Skin of body (tissue), 3 donors: ENCODE measurements at places on chromosomes 5 and 9. TPM values are rescaled to one million over a fixed set of nuclear protein-coding genes. Genes with fewer than 3 reads are reported as not detected.

DNA sequence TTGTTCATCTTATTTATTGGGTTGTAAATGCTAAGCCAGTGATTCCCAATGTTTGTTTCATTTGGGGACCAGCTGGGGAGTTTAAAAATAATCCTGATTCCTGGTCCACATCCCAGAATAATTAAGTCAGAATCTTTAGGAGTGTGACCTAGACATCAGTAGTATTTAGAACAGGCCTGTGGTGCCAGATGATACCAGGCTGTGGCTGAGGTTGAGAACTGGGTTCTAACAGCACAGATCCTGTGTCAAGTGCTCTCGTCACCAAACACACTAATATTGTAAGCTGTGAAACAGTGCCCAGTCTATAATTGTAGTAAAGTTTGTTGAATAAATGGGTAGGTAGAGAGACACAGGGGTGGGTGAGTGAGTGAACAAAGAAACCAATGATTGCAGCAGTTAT, 172.1 kb upstream of the PPP1R2B start:
- no peak for DNase-seq

DNA sequence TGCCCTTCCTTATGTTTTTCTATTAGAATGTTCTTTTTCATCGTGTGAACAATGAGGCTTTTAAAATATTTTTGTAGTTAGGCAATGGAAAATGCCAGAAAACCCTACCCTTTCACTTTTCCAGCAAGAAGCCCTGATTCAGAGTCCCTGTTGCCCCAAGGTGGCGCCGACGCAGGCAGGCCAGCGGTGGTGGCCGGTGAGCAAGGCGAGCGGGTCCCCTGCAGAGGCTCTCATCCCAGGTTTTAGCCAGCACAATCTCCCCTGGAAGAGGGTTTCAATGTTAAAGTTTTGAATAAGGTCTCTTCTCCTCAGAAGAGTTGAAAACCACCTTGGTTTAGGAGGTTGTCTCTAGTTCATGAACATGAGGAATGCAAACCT, 40.8 kb upstream of the CKMT2 start:
- DNase-seq: no peak

DNA sequence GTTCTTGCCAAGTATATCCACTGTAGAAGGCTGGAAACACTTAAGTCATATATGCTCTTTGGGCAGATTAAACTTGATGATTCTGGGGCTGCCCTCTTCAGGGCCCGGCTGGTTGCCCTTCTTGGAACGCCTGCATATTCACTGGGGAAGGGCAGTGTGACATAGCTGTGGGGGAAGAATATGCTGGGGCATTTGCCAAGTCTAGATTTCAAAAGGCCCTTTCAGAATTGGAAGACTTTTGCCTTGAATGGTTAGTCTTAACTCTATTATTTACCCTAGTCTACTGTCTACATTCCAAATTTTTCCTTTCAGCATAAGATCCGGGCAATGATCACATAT, 161.2 kb upstream of the PITX1 start:
- DNase-seq: no peak

HAVCR2 gene
- total RNA-seq: 8.1 TPM

GRCh38 chr9:14455243-14455642, 141.3 kb upstream of the NFIB start:
- DNase-seq: no peak

CARD19 gene
- total RNA-seq: 18.6 TPM

IRX1 gene
- 14.4 TPM for total RNA-seq

TMEM252 gene
- not detected for total RNA-seq

- DNase-seq: no peak
Observed at GRCh38 chr5:151718153-151718552, 31.4 kb upstream of the SPARC start.

DNA sequence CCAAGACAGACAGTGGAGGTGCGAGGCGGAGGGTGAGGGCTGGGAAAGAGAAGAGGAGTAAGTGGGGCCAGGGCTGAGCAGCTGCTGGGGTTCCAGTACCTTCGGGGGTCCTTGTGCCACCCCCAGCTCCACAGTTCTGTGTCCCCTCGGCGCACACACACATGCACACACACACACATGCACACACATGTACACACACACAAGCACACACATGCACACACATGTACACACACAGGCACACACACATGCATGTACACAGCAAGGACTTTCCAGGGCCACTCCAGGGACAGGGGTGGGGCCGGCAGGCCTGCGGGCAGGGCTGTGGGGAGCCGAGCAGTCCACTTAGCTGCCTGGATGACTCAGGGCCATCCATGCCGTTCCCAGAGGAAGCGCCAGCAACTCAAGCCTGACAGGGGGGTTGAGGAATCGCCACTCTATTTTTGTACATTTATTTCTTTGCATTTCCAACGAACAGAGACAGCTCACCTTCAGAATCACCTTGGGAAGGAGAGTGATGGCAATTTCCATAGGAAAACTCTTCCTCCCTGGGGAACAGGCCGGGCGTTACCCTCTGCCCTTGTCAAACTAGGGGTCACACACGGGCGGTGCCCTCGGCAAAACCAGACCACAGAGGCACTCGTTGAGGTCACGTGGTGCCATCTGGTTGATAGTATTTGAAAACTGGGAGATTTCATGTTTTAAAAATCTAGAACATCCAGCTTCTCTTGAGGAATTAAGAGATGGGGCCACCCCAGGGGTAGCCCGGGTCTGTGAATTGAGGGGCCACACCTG, 135.7 kb downstream of the ADAMTS2 start:
- DNase-seq: no peak

FGF1 gene
- 2.4 TPM for total RNA-seq

- no peak for DNase-seq
Observed at GRCh38 chr9:37639841-37640240, 10.9 kb upstream of the FRMPD1 start.

- DNase-seq: peak; percentile 3
Observed at GRCh38 chr5:30505014-30505886, 688.2 kb upstream of the CDH6 start.

- no peak for DNase-seq
Observed at GRCh38 chr5:96220610-96221390, 212.2 kb downstream of the PCSK1 start.

- no peak for DNase-seq
Observed at GRCh38 chr5:1297243-1297642, 2.4 kb upstream of the TERT start.

GNPDA1 gene
- total RNA-seq: 20.6 TPM

DNA sequence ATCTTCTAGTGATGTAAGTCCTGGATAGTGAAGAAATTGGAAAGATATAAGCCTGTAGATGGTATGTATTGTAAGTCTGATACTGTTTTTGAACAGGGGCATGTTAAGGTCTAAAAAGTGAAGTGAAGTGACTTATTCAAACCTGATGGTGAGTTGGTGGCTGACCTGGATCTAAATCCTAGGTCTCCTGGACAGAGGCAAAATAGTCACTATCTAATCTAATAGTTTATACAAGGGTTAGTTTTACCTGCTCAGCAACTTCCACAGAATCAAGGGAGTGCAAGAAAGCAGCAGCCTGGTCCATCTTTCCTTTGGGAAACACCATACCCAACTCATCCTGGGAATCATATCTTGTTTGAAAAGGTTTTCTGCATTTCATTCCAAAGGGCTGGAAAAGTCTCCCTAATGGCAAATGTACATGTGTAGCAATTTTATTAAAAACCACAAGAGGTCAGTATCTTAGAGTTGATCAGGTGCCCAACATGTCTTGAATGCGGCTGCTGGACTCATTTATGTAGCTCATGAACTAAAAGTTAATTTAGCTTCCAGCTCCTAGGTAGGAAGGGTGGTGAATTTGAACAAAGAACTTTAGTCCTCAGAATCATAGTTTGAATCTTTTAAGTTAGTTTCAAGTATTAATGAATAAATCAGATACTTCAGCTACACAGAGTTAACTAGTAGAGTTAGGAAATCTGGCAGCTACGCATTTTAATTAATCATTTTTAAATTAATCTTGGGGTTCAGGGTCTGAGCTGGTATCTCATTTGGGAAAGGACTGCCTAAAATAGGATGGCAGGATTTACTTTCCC, 26.0 kb downstream of the SKP2 start:
- DNase-seq: peak; percentile 16

KCTD16 gene
- 0.20 TPM for total RNA-seq

GRCh38 chr5:40503439-40503838, 176.3 kb upstream of the PTGER4 start:
- DNase-seq: no peak

DNA sequence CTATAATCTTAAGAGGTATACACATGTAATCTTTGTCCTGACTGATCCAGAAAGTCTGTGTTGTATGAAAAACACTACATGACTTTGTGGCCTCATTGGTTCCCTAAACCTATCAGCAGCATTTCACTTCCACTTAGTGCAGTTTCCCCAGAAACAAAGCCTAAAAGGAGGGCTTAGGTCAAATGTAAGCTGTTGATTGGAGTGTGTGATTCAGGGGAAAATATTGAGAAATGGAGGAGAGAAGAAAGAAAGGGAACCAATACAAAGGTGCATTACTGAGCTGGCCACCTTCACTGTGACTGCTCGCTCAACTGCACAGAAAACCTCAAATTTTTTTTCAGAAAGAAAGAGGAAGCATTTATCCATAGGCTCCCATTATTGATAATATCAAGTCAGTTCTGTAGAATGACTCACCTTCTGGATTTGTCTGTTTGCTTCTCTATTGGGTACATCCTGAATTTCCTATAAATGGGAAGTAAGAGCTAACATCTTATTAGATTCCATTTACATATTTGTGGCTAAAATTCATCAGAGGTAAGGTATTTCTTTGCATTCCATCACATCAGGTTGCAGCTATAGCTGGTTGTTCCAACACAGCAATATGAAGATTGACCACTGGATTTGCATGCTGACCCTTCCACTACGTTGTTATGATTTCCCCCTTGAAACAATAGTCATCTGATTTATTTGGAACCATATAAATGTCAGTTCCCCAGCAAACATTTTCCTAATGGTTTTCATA, 10.3 kb upstream of the FST start:
- no peak for DNase-seq

GRCh38 chr5:91194824-91195381, 188.2 kb downstream of the ARRDC3 start:
- no peak for DNase-seq

DNA sequence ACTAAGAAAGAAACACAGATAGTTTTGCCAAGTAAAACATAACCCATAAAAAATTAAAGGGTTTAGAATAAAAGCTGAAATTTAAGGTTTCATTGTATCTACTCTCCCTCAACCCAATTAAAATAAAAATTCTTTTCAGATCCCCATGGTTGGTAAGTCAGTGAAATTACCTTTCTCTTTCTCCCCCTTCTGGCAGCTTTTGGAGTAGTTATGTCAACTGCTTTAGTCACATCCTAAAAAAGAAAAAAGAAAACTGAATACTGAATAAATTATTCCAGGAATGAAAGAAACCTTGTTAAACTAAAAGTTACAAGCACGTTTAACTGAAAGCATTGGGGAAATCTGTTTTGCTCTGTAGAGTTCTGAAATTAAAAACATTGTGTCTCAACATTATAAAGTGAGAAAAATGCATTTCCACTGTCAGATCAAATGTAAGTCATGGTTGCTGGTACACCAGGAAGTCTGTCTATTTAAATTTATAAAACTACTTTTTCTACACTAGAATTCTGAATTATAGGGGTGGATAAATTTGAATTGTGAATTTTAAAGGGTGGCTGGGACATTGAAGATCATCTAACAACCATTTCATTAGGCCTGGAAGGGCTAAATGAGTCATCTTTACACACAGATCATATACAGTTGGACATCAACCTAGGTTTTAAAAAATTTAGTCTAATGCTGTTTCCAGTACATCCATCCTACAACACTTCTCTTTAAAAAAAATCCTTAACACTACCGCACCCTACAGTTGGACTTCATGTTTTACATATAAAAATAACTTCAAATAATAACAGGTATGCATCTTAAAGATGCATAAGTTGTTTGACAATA, 24.7 kb downstream of the PSIP1 start:
- no peak for DNase-seq

DNA sequence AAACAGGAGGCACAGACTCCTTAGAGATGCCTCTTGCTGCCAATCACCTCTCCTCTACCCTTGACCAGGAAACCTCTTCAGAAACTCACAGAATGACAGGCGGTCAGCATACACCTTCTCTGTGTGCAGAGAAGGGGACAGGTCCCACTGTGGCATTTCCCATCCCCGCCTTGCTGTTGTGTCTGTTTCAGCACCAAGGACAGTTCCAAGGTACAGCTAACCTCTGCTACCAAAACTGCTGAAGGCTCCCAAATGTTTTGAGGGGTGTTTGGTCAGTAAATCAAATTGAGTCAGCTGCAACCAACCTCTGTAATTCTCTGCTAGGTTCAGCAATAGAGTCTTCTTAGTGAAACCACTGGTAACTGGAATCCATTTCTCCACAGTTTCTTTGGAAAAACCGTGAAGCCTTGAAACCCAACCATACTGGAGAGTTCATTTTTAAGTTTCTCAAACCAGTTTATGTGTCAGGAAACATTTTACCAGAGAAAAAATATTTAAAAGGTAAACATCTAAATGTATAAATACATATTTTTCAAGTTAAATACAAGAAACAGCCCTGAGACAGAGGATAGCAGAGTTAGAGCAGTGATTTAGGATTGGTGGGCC, 122.0 kb downstream of the DRD1 start:
- no peak for DNase-seq

- no peak for DNase-seq
Observed at GRCh38 chr9:7403839-7404487, 395.6 kb downstream of the DMAC1 start.

GRCh38 chr9:35001803-35002502, 12.4 kb downstream of the DNAJB5 start:
- no peak for DNase-seq

CNOT6 gene
- 25.0 TPM for total RNA-seq

DNA sequence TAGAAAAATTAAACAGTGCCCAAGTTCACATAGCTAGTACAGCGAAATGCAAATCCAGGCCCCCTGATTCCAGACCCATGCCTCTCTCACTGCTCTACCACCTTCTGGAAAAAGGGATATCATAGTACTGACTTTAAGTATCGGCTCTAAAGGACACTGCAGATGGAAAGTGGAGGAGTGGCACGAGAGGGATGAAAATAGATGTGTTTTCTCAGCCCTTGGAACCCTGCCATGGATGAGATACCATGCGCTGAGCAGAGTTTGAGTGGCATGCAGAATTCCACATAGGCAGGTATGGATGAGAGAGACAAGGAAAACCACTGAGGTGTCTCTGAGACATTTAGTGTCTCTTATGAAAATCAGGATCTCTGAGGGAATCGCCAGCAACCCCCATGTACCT, 18.8 kb downstream of the CKMT2 start:
- DNase-seq: no peak

GRCh38 chr5:156691572-156691971, 158.5 kb upstream of the PPP1R2B start:
- no peak for DNase-seq

CCDC192 gene
- total RNA-seq: not detected

FOXD4 gene
- 0.10 TPM for total RNA-seq

GRCh38 chr9:101201630-101202029, 173.1 kb downstream of the PLPPR1 start:
- no peak for DNase-seq

GRCh38 chr5:176540956-176541337, 3.7 kb upstream of the RNF44 start:
- DNase-seq: no peak

DNA sequence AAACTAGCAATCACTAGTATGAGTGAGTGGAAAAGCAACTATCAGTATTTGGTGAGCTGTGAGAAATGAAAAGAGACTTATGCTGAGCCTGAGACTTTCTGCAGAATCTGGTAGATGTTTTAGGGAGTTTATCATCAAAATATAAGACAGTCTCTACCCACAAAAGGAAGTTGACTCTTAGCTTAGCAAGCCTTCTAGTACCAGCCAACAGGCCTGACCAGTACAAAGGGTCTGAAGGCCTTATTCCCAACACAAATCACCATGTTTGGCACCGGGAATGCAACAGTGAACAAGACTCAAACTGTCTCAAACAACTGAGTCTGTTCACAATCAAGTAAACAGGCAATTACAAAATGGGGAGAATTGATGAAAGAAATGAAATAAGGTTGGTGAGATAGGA, 244.4 kb downstream of the CWC27 start:
- DNase-seq: no peak
